ENCODE measurements at places on chromosomes 1 and 21.
A peak's percentile ranks its signal among the peaks of the same experiment; 100 is the strongest.

GRCh38 chr1:11764115-11764514 is 2.1 kb downstream of the C1orf167 start:
- DNase-seq, result no peak

- no peak for DNase-seq
Observed at GRCh38 chr21:33802481-33802880, 113.1 kb downstream of the ATP5PO start.

DNA sequence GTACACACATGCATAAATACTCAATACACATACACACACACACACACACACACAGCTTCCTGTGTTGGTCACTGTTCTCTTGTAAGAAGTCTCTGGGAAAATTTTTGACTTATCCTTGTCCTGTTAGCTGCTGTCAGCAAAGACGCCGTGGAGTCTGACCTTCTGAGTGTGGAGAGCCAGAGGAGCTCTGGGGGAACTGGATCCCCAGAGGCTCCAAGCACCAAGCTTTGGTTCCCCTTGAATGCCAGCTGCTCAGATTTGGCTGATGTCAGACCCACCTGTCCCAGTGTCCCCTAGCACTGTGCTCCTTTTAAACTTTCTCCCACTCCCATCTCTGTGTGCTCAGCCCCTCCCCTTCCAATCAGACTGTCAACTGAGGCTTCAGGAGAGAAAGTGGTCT is 319.1 kb downstream of the CAMTA1 start:
- DNase-seq, result no peak

GRCh38 chr1:238954865-238955264 is 431.5 kb upstream of the CHRM3 start:
- no peak for DNase-seq

DNA sequence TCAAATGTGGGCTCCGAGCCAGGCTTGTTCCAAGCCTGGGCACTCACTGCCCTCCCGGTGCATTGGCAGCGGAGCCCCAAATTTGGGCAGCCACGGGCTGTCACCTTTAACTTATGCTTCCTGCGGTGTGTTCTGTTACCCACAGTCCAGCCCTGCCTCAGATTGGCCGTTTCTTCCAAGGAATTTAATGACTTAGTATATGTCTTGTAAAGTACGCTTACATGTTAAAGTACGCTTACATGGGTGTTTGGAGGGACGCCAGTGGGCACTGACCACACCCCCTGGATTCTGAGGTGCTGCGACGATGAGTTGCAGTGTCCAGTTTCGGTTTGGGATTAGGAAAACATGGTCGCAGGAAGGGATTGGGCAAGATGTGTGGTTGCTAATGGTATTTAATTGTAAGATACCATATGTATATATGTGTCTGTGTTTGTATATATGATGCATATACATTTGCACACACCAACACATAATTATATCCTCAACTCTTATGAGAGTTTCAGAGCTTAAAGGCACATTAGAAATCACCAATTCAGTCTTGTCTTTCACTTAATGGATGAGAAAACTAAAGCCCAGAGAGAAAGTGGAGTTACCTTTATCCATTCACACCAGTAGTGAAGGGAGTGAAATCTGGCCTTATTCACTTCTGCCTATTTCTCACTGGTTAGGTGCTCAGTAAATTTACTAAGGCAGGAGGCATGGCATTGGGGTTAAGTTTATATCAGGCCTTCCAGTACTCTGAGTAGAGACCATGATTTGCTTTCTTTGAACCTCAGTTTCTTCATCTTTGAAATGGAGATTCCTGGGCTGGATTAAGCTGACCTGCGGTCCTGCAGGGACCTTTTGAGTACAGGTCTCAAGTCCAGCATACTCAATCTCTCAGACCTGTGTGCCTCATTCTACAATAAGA is 1.0 kb downstream of the SMYD2 start:
- DNase-seq, result no peak

- no peak for DNase-seq
Observed at GRCh38 chr1:200493344-200493743, 83.5 kb upstream of the ZNF281 start.

- DNase-seq, result no peak
Observed at GRCh38 chr1:214067397-214067796, 79.6 kb downstream of the PROX1 start.

DNA sequence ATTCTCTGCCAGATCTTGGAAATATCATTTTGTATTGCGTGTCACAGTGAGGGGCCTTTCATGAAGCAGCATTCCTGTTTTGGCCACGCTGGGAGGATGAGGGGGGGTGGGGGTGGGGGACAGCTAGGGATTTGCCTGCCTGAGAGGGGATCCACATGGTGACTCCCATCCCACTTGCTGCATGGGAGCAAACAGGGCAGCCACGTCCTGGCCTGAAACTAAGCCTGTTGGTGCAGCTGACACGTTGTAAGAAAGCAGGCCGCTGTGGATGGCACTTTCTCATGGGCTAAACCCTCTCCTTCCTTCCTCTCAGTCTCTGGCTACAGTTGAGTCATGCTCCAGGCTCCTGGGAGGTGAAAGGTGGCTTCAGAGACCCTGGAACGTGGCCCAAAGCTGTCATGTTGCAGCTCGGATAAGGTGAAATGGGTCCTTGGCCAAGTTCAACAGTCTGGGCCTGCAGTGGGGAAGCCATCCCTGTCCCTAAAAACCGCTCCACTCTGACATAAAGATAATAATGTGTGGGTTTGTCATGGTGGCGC is 346.7 kb upstream of the VAMP3 start:
- DNase-seq, result no peak

GRCh38 chr1:166875302-166875733 is 746 bp downstream of the TADA1 start:
- DNase-seq, result no peak

GRCh38 chr1:161185282-161185682 is 8.0 kb upstream of the B4GALT3 start:
- no peak for DNase-seq

DNA sequence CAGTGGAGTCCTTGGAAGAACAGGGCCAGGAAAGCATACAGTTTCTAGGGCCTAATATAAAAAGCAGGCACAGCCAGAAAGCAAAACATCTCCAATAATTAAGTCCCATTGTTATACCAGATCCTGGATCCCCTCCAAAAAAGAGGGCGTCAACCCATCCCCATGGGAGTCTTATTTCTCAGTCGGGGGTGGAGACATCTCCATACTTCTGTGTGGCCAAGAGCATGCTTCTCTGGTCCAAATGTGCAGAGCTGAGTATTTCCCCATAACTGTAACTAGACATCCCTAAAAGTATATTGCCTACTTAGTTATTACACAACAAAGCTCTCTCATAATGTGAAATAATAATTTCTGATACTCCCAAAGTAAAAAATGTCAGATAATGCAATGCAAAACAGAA is 104.2 kb upstream of the SOX13 start:
- no peak for DNase-seq

DNA sequence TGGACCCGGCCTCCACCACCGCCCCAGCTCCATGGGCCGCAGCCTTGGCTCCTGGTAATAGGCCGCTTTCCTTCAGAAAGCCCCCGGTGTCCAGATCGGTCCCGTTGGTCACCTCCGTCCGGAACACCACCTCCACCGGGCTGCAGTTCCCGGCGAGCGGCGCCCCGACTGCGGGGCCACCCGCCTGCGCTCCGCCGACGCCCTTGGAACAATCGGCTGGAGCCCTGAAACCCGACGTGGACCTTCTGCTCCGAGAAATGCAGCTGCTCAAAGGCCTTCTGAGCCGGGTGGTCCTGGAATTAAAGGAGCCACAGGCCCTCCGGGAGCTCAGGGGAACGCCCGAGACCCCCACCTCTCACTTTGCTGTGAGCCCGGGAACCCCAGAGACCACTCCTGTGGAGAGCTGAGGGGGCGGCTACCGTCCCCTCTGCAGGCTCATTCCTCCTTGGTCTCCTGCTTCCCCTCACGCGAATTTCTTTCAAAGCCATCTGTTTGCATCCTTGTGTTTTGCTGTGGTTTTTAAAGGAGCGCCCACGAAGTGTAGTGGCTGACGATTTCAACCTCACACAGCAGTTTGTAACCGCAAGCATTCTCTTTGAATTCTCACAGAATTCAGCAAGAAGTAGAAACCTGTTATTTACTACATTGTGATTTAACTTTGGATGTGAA is 6.0 kb downstream of the FCRLB start:
- peak; percentile 10 for DNase-seq

GRCh38 chr1:68111519-68112436 is 61.4 kb upstream of the DIRAS3 start:
- no peak for DNase-seq

- DNase-seq, result no peak
Observed at GRCh38 chr1:1826356-1827088, 48.3 kb upstream of the NADK start.

DNA sequence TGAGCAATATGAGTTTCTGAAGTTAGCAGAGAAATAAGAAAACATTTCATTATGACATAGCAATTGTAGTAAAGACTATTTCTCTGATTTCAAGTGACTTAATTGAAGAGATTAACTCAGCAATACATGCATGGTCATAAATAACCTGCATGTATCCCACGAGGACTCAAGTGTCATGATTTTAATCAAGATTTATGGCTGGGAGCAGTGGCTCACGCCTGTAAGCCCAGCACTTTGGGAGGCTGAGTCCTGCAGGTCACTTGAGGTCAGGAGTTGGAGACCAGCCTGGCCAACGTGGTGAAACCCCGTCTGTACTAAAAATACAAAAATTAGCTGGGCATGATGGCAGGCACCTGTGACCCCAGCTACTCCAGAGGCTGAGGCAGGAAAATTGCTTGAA is 311.9 kb upstream of the PLD5 start:
- DNase-seq, result no peak

DNA sequence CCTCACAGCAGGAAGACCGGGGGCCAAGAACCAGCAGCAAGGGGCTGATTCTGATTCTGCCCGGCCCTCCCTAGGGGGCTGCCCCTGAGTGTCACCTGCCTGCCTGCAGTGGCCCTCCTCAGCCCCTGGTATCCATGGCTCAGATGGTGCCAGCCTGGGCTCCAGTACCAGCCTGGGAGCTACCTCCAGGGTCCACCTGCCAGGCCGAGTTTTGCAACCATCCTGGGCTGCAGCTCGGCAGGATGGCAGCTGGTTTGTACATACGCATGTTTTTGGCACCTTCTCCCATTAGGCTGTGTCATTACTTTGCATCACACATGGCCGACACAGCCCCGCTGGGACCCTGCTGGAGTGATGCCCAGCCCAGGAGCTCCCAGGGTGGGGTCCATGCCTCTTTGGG is 93.3 kb upstream of the WNT4 start:
- DNase-seq, result no peak

DNA sequence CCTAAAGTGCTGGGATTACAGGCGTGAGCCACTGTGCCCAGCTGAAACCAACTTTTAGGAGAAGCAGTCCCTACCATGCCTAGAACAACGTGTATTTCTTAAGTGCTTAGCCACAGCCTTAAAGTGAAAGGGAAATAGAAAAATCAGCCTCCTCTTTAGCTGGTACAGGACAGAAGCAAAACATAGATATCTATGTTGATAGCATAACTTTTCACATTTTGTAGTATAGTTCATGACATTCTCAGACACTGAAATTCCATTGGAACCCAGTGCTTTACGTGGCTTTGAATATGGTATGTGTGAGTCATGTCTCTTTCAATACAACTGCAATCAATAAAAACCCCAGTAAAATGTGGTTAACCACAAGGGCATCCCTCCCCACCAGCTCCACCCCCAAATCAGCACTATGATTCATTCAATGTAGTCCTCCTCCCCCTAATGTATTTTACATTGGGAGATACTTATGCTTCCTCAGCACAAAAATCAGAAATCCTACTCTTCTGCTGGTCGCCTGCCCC is 32.1 kb downstream of the TGFB2 start:
- DNase-seq, result no peak

DNA sequence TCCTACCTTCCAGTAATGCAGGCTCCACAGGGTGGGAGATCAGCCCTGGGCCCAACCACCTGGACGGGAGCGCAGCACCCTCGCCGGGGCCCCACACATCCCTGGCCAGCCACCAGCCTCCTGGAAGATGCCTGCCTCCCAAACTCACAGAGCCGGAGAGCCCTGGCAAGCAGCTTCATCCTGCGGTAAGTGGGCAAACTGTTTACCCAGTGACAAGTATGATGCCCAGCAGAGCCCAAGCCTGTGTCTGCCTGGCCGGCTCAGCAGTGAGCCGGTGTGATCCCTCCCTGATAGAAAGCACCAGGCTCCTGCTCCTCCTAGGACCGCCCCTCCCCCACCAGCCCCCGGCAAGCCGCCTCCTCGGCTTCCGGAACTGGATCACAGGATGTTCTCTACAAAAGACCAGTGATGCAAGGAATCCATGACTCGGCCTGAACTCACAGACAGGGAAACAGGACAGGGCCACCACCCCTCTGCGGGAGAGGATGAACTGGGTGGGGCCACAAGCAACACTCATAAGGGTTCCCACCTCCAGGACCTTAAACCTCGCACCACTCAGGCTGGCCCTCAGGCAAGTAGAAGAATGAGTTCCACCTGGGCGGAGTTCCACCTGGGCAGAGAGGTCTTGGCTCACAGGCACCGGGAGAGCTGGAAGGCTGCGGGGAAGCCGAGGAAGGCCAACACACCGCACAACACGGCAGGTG is 7.9 kb downstream of the ACOT7 start:
- DNase-seq, result no peak

DNA sequence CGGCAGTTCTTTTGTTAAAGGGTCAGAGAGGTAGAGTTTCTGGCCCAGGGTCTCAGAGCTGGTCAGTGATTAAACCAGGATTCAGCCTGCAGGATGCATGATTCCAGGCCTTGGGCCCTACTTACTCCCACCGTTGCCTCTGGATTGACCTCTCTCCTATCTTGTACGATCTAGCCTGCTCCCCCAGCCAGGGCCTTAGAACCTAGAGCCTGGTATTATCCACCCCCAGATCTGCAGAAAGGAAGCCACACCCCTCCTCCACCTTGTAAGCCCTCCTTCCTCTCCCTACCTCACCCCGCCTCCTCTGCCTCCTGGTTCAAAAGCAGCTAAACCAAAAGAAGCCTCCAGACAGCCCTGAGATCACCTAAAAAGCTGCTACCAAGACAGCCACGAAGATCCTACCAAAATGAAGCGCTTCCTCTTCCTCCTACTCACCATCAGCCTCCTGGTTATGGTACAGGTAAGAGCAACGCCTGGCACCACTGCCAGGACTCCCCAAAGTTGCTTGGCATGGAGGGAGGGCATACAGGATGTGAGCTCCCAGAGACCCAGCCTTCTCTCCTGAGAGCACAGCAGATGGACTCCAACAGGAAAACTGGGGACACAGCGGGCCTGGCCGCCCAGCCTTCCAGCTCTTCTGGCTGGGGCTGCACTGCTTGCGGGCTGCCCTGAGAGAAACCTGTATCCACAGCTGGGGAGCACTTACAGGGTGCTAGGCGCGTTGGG is at the start of gene CD52:
CD52 (plus strand) TSS at position 347 of the 726 bp plus-strand sequence; CDS start at position 407, 60 bp downstream.
- DNase-seq, result no peak

GRCh38 chr1:204703826-204704612 is 18.5 kb upstream of the LRRN2 start:
- no peak for DNase-seq

GRCh38 chr1:26791148-26791547 is 3.4 kb downstream of the PIGV start:
- DNase-seq, result no peak
